Osteocyte (in vitro differentiated cells): ENCODE measurements at places on chromosomes 12 and 14.

DNA sequence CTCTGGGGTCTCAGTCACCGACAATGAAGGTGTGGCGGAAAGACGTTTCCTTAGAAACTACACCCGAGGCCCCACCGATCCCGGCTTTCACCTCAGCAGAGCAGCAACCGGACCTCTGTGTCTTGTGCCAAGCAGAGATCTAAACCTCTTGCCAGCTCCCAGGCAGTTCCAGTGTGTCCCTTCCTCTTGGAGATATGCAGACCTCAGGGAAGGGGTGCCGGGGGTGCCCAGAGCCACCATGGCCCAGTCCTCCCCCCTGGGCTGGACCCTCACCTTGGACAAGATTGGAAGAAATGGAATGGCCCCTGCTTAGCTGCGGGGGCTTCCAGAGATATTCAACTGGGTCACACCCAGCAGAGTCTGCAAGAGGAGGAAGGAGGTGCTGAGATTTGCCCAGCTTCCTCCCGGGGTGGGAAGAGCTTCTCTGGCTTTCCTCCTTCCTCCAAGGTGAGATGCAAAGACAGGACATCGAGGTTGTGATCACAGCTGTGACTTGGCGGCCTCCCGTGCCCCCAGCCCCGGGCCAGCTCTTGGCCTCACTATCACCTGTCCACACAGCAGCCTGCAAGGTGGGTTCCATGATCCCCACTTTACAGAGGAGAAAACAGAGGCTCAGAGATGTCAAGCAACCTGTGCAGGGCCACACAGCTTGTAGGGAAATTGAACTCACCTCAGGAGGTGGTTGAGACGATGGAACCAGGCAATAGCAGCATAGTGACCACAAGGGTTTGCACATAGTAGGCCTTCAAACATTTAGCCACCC is 281.7 kb upstream of the RTL1 start:
- no peak for DNase-seq

GRCh38 chr12:45621703-45622102 is 107.8 kb upstream of the ARID2 start:
- DNase-seq: no peak

DNA sequence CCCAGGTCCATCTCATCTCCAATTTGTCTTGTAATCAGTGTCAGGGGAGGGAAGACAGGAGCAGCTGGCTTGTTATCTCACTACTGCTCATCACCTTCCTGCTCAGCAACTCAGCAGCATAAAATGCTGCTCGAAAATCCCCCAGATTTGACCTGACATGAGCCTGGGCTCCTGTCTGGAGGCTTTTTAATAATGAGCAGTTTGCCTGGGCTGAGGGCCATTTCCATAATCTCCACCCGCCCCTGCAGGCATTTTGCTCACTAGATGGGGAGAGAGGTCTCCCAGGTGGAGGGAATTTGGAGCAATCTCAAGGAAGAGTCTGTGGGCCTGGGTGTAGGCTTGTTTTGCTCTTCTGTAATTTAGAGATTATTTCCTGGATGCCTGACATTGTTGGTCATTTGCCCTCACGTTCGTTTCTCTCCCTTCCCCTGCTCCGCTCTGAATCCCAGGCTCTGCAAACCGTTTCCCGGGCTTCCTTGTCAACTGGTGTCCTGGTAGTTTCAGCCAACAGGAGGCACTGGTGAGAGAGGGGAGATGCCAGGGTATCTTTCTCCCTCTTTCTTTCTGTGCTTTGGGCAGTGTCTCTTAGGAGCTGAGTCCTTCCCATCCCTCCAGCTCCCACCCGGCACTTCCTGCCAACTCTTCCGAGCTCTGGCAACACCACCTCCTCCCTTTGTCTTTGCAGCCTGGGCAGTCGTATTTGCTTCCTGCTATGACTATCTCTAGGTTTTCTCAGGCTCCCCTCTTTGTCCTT is 299.2 kb downstream of the GLT1D1 start:
- DNase-seq: no peak

- DNase-seq: no peak
Measured at GRCh38 chr12:2651068-2651965, 143.5 kb upstream of the FKBP4 start.

- no peak for DNase-seq
Measured at GRCh38 chr12:42386308-42386707, 60.3 kb downstream of the PPHLN1 start.

DNA sequence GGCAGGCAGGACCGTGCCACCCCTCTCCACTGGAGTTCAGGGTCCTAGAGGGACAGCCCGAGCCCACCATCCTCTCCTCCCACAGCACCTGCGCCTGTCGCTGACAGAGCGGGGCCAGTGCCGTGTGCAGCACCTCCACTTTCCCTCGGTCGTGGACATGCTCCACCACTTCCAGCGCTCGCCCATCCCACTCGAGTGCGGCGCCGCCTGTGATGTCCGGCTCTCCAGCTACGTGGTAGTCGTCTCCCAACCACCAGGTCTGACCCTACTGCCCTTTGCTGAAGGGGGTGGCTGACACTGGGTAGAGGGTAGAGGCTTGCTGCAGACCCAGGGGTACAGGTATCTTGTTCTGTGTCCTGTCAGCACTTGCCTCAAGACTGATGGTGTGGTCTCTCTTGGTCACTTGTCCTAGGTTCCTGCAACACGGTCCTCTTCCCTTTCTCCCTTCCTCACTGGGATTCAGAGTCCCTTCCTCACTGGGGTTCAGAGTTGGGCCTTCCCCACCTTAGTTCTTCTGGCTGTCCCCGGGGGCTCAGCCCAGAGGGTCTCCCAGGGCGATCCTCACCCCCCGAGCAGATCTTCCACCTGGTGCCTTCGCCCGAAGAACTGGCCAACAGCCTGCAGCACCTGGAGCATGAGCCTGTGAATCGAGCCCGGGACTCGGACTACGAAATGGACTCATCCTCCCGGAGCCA is 42.0 kb downstream of the SH2B3 start:
- peak; percentile 82 for DNase-seq

- no peak for DNase-seq
Measured at GRCh38 chr12:65188179-65188701, 18.9 kb downstream of the LEMD3 start.

- no peak for DNase-seq
Measured at GRCh38 chr12:118063576-118064391, 2.8 kb upstream of the WSB2 start.

DNA sequence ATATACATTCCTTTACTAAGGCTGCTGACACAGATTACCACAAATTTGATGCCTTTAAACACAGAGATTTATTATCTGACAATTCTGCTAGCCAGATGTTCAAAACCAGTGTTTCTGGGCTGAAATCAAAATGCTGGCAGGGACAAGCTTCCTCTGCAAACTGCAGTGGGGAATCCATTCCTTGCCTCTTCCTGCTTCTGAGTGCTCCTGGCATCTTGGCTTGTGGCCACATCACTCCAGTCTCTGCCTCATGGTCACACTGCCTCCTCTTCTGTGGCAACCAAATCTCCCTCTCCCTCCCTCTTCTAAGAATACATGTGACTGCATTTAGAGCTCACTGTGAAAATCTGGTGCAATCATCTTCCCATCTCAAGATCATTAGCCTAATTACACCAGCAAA is 235.7 kb downstream of the TTC8 start:
- no peak for DNase-seq

GRCh38 chr12:119913536-119914330 is 36.6 kb upstream of the CIT start:
- DNase-seq: no peak

- no peak for DNase-seq
Measured at GRCh38 chr14:94115058-94115591, 4.6 kb downstream of the IFI27 start.

DNA sequence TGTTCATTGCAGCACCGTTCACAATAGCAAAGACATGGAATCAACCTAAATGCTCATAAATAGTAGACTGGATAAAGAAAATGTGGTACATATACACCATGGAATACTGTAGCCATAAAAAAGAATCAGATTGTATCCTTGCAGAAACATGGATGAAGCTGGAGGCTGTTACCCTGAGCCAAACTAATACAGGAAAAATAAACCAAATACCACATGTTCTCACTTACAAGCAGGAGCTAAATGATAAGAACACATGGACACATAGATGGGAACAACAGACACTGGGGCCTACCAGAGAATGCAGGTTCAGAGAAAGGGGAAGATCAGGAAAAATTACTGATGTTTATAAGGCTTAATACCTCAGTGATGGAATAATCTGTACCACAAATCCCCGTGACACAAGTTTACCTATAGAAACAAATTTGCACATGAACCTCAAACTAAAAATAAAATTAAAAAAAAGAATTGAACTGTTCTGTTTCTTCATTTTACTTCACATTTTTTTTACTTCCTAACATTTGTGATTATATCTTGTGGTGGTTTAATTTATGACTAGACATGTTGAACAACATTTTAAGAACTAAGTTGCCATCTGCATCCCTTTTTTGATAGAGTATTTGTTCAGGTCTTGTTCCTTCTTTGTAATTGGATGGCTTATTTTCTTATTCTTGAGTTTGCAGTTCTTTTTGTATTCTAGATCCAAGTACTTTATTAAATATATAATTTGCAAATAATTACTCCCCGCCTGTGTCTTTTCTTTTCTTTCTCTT is 835.2 kb downstream of the FSCB start:
- no peak for DNase-seq

DNA sequence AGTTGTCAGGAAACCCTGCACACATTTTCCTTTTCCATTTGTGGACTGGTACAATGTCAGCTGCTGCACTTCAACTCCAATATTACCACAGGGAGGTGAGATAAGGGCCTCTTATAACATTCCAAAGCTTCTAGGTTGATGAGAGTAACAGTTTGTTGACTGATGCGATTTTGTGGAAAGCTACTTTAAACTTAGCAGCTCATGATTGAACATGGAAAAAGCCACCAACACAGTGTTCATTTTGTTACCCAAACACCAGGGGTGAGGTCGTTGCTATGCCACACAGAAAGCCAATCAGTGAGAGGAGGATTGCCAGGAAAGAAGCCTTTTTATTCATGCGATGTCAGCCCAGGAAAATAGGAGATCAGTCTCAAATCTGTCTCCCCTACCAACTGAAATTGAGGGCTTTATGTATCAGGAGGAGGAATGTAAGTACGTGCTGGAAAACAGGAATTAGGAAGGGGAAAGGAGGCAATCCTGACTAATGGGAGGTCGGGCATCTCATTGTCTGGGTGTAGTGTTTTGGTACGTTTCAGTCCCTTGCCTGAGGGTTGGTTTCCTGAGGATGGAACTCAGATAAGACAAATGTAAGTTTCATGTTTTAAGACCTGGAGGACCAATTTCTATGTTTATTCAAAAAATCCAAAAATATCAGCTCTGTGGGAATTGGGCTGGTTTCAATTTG is 92.7 kb upstream of the PLEKHA5 start:
- DNase-seq: no peak

DNA sequence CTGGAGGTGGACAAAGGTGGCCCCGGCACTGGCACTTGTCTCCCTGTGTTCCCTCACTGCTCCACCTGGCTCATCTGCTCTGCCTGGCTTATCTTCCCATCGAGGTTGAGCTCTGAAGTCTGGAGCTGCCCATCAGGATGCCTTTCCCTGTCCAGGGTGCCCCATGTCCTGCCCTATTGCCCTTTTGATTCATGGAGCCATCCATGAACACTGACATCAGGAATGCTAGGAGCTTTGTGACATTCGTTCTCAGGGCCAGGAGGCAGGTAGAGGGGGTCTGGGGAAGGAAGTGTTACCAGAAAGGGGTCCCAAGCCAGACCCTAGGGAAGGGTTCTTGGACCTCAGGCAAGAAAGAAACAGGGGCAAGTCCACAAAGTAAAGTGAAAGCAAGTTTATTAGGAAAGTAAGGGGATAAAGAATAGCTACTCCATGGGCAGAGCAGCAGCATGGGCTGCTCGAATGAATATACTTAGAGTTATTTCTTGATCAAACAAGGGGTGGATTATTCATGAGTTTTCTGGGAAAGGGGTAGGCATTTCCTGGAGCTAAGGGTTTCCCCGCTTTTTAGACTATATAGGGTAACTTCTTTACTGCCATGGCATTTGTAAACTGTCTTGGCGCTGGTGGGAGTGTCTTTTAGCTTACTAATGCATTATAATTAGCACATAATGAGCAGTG is 51.6 kb downstream of the RIN3 start:
- no peak for DNase-seq

GRCh38 chr14:47899685-47900084 is 224.3 kb upstream of the MDGA2 start:
- no peak for DNase-seq

DNA sequence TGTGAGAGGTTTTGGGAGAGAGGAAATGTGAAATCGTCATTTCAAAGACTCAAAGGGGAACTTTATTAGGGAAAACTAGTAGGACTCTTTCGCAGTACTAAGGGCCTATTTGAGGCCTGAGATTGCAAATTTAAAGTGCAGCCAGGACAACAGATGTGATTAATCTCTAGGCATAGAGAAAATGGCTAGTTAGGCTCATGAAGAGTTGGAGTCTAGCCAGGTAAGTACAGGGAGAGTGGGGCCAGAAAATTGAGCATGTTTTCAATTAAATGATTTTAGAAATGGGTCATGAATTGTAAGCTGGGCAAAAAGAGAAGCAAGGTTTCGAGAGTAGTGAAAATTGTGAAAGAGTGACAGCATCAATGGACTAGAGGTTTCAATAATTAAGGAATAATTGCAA is 91.9 kb upstream of the LMNTD1 start:
- DNase-seq: no peak

DNA sequence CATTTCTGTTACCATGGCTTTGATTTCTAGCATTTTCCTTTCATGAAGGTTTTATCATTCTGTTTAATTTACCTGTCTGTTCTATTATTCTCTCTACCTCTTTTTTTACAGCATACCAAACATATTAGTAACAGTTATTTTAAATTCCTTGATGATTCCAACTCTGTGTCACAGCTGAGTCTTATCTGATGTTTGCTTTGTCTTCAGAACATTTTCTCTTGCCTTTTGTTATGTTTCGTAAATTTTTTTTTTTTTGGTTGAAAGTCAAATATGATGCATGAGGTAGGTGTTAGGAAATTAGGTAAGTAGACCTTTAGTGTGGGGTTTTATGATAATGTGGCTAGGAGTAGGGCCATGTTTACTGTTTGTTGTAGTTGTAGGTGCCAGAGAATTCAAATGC is 496.4 kb downstream of the FOXG1 start:
- DNase-seq: no peak

- DNase-seq: no peak
Measured at GRCh38 chr12:101750152-101750551, 10.9 kb upstream of the SYCP3 start.

GRCh38 chr12:12819752-12820311 is 6.7 kb downstream of the DDX47 start:
- no peak for DNase-seq

- DNase-seq: no peak
Measured at GRCh38 chr12:124080649-124081048, 107.6 kb downstream of the ZNF664 start.

GRCh38 chr12:132537049-132537448 is 47.1 kb downstream of the FBRSL1 start:
- DNase-seq: no peak

GRCh38 chr12:126784328-126784921 is 1482.5 kb upstream of the TMEM132C start:
- DNase-seq: no peak

- no peak for DNase-seq
Measured at GRCh38 chr12:13208533-13209435, 12.3 kb downstream of the EMP1 start.

- no peak for DNase-seq
Measured at GRCh38 chr12:32087306-32087705, 19.3 kb upstream of the BICD1 start.

GRCh38 chr12:112307317-112308011 is 74.8 kb downstream of the HECTD4 start:
- no peak for DNase-seq

- no peak for DNase-seq
Measured at GRCh38 chr14:27435923-27436670, 838.3 kb upstream of the NOVA1 start.
